ENCODE measurements at places on chromosomes 1 and 21.

GRCh38 chr1:209516771-209517680, 66.5 kb upstream of the CAMK1G start:
- no peak for DNase-seq

DNA sequence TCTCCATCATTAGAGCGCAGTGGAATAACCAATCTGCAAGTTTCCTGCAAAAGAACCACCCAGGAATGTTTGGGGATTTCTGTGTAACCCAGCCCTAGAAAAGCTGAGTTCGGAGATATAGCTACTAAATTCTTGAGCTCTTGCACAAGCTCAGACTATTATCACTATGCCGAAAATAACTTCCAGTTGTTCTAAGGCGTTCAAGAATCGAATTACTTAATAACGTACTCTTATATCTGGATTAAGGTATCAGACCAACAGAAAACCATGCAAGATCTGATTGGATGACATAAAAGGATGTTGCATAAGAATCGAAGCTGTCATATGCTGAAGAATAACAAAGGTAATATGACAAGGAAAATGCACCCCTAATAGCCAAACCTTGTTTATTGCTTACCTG, 7.5 kb upstream of the LAMC2 start:
- no peak for DNase-seq

- no peak for DNase-seq
Observed at GRCh38 chr1:206503591-206504362, 3.6 kb upstream of the RASSF5 start.

DNA sequence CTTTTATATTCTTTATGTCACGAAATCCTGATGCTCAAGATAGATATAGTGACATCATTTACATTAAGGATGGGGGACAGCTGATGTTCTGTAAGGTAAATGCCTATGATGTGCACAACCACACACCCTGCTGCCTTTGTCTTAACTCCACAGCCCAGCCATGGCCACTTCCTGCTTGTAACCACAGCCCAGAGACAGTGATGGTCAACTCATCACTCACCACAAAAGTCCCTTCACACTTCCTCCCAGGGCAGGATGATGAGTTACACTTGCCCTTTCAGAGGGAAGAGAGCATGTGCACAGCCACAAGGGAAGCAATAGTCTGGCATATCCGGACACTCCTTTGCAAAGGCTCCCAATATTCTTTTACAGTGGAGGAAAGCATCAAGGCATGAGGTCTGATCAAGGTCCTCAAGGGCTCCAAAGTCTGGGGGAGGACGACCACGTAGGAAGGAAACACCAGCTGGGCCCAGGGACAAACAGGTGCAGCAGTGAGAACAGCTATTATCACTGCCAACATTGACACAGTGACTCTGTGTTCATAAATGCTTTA, 53.8 kb downstream of the PLPP3 start:
- DNase-seq: no peak

- DNase-seq: no peak
Observed at GRCh38 chr1:160204526-160205241, 500 bp upstream of the PEA15 start.

DNA sequence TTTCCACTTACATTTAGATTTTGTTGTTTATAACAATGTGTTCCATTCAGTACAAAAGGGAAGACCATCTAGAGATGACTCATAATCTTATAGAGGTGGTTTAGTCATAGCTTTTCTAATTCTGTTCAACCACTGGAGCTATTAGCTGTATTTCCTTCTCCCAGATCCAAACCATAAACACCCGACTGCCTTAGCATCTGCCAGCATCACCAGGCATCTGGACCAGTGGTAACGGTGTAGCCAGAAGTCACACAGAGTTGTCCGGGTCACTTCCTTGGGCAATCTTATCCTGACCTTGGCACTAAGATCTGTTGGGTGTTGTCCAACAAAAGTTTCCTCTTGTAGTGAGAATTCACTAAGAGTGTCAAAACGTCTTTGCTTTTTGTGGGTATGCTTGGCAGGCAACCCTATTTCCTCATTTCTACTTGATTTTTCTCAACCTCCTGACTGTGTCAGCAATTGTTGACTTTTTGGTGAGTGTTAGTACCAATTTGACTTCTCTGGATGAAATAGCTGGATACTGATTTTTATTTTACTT, 372.1 kb upstream of the B3GALT2 start:
- DNase-seq: no peak

Data from NCI-H510A treated with DMSO at 0.1 percent for 48 hours (cell line).